ENCODE measurements at places on chromosomes 7 and 10. TPM values are rescaled to one million over a fixed set of nuclear protein-coding genes. Genes with fewer than 3 reads are reported as not detected.

Gene BMI1
- polyA plus RNA-seq = 38.7 TPM

Gene FAM131B
- 0.04 TPM for polyA plus RNA-seq

Gene CAMK2B
- polyA plus RNA-seq = 0.57 TPM

Gene NPC1L1
- polyA plus RNA-seq = 0.03 TPM

DNA sequence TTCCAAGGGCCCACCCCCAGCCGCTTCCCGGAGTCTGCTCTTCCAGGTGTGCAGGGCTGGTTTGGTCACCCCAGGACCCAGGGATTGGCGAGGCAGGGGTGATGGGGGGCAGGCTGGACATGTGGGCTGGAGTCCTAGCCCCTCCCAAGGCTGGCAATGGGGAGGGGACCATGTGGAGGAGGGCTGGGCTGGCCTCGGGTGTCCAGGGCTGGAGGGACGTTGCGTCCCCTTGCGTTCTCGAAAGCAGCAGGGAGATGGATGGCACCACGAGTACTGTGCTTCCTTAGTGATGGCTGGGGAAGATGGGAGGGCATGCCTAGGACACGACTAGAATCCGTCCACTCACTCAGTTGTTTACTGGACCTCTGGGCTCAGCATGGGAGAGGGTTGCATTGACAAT is 532.5 kb upstream of the FOXK1 start:
- no peak for DNase-seq

DNA sequence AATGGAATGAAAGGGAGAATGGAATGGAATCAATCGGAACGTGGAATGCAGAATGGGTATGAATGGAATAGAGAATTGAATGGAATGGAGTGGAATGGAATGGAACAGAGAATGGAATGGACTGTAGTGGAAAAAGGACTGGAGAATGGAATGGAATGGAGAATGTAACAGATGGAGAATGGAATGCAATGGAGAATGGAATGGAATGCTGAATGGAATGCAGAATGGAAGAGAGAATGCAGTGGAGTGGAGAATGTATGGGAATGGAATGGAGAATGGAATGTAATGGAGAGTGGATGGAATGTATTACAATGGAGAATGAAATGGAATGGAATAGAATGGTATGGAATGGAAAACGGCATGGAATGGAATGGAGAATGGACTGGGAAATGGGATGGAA is 96.9 kb downstream of the NSUN6 start:
- no peak for DNase-seq
